ENCODE measurements at places on chromosomes 16 and 17. TPM values are rescaled to one million over a fixed set of nuclear protein-coding genes. Genes with fewer than 3 reads are reported as not detected.

Gene CLDN7
- total RNA-seq = 0.29 TPM

Gene HS3ST4
- not detected for total RNA-seq

Gene RPL26
- total RNA-seq = 3,675 TPM

Gene HIGD1B
- total RNA-seq = not detected

Gene TEX14
- total RNA-seq = 0.21 TPM

Measured in A549 treated with ZK216348 at 1 μM for 4 hours (cell line).